ENCODE measurements at places on chromosomes 2 and 18.
A peak's percentile ranks its signal among the peaks of the same experiment; 100 is the strongest.

- no peak for DNase-seq
Measured at GRCh38 chr2:204611017-204611631, 65.8 kb downstream of the PARD3B start.

GRCh38 chr18:57054891-57055290, 92.0 kb upstream of the BOD1L2 start:
- no peak for DNase-seq

- no peak for DNase-seq
Measured at GRCh38 chr18:33711514-33711913, 133.5 kb downstream of the ASXL3 start.

GRCh38 chr18:49168281-49168985, 217.7 kb upstream of the SMAD7 start:
- DNase-seq = no peak

GRCh38 chr2:20615068-20615465, 35.8 kb downstream of the HS1BP3 start:
- DNase-seq = no peak

- no peak for DNase-seq
Measured at GRCh38 chr2:37602040-37602439, 69.4 kb downstream of the CDC42EP3 start.

DNA sequence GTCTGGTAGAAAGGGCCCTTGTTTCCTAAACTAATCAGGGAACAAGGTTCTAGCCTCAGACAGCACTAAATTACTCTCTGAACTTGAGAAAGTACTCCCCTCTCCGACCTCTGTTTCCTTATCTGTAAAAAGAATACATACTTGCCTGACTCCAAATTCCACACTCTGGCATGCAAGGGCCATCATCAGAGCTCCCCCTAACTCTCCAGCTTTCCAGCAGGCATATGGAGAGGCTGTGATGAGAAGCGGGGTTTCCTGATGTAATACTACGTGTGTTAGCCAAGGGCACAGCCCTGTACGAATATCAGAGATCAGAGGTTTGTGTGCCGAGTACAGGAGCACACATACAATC, 1.8 kb upstream of the EVA1A start:
- DNase-seq = no peak

- peak; percentile 2 for DNase-seq
Measured at GRCh38 chr2:181178823-181179412, 198.5 kb downstream of the UBE2E3 start.

DNA sequence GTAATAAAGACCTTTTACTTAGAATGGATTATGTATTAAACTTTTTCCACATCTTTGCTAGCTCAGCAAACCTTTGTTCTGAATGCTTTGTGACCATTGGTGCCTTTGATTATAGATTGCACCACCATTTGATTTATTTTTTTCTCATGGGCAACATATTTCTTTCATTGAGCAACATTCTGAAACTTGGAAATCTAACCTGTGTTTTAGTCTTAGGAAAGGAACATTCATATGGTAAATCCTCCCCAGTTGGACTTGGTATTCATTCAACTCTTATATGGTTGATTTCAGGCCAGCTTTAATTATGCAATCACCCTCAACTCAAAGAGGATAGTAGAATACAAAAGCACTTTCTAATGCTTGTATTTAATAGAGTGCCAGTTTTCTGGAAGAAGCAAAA, 1077.9 kb upstream of the ZEB2 start:
- DNase-seq = no peak

GRCh38 chr2:25545899-25546298, 127.5 kb downstream of the DTNB start:
- DNase-seq = no peak

DNA sequence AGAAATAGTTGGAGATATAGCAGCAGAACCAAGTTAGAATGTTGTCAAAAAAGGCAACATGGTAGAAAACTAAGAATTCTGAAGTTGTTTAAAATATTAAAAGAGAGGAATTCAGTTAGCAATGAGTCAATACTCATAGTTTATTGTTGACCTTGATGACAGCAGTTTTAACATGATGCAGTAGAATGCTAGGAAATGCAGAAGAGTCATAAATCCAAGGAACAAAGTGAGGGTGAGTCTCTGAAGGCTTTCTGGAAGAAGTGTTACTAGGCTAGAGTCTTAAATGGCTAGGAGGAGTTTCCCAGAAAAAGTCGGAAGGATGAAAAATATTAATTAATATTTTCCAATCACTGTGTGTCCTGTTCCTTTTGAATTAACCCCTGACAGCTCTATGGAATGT, 807.3 kb downstream of the TSN start:
- no peak for DNase-seq

- DNase-seq = no peak
Measured at GRCh38 chr18:12911025-12911928, 27.2 kb upstream of the PTPN2 start.

DNA sequence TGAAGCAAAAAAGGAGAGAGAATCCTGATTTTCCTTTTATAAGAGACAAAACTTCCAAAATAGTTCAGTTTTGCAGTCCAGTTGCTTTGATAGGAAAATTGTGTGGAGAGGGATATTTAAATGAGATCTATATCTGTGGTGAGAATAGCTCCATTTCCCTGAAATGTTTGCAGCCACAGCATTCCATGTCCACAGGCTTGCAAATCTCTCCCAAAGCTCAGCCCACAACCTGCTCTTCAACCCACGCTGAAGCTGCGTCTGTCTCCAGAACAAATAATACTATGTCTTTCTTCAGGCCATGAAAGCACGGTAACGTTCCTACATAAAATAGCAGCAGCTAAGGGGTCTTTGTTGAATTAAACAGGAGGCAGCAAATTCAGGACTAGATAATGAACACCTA, 31.8 kb downstream of the TMEM17 start:
- DNase-seq = no peak

- no peak for DNase-seq
Measured at GRCh38 chr18:46480226-46480625, 176.8 kb downstream of the LOXHD1 start.

- DNase-seq = no peak
Measured at GRCh38 chr18:79635427-79635726, 44.2 kb upstream of the CTDP1 start.

- no peak for DNase-seq
Measured at GRCh38 chr18:64488698-64489097, 339.8 kb upstream of the LINC00305 start.

- no peak for DNase-seq
Measured at GRCh38 chr18:77547757-77548156, 298.1 kb downstream of the GALR1 start.

GRCh38 chr2:149768320-149768799, 180.8 kb upstream of the MMADHC start:
- no peak for DNase-seq

- DNase-seq = no peak
Measured at GRCh38 chr2:7031547-7032245, 114.5 kb downstream of the RNF144A start.

GRCh38 chr18:41642756-41643155, 312.3 kb upstream of the PIK3C3 start:
- DNase-seq = no peak

DNA sequence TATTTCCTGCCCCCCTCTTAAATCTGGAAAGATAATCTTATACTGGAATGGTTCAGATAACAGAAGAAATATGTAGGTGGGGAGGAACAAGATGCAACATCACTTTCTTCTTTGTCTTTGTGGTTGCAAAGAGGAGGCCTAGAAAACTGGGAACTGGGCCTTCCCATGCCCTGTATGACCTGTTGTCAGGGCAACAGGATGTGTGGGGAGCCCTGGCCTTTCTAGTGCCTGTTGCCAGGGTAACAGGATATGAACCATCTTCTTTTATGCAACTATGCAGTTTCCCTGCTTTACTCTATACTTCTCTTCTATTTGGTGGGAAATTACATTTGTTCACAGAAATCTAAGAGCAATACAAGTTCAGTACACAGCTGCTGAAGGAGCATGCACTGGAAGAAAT, 79.8 kb upstream of the PDE1A start:
- DNase-seq = no peak

- DNase-seq = no peak
Measured at GRCh38 chr18:12296457-12296856, 11.6 kb upstream of the TUBB6 start.

DNA sequence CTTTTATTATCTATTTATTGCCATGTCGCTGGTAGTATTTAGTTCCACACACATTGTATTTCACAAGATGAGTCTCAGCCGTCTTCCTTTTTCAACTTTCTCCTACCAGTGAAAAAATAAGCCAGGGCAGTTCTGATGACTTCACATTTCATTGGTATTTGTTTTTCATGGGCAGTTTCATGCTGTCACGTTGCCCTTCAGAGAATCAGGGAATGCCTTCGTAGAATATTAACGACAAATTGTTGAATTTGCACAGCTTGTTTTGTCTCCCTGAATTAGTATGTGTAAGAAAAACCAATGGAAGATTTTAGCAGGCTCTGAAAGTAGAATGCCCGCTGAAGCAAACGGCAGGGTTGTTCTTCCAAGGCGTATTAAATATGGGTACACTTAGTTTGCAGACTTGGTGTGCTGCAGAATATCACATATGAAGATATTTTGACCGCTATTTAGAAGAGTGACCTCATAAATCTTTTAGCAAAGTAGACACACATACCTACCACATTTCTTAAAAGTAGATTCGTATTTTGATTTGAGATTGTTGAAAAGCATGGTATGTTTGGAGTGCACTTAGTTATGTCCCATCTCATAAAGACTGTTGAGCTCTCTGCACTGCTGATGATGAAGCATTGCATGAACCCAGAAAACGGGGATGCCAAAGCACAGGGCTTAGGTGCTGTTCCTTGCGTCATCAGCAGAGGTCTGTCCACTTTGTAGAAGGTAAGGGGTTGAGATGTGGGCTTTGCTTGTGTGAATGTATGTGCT, 2.9 kb downstream of the NEDD4L start:
- DNase-seq = no peak
